OCI-LY7 (cell line): ENCODE measurements at places on chromosomes 13 and 19.

- no peak for DNase-seq
Measured at GRCh38 chr13:109652531-109652930, 133.9 kb downstream of the IRS2 start.

DNA sequence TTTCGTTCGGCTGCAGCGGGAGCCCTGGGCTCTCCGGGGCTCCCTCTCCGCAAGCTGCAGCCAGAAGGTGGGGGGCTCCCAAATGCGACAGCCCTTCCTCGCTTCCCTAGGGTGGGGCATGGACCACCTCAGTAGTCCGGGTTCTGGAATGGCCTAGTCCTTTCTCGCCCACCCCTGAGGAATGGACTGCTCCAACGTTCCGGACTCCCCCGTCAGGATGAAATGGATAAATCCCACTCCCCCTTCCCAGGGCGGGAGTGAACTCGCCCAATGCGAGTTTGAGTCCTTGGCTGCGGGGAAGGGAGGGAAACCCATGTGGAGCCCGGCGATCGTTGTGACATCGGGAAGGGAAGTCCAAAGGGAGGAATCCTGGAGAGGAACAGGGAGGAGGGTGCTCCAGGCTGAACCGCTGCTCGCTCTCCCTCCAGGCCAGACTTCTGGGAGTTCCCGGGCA, 5.5 kb downstream of the HRC start:
- DNase-seq = peak; percentile 86

DNA sequence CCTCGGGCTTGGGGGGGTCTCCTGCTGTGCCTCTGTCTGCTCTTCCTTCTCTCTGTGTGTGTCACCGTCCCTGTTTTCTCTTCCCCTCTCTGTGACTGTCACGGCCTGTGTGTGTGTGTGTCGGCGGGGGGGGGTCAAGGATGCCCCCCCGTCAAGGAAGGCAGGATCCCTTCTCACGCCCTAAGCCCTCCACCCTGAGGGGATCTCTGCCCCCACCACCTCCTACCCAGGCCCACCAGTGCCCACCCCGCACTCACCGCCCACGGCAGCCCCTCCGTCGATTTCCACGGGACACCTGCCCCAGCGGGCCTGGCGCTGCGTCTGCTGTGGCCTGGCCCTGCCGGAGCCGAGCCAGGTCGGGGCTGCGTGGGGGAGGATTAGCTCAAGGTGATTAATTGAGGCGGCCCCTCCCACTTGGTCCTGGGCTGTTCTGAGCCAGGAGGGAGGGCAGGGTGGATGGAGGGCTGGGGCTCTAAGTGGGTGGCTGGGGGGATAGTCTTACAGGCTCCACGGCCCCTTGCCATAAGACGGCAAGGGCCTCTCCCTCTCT, at the start of gene RAX2:
RAX2 (minus strand) TSS at position 323 of the 550 bp plus-strand sequence. CDS start 486 bp downstream, outside the sequence.
- DNase-seq = no peak

DNA sequence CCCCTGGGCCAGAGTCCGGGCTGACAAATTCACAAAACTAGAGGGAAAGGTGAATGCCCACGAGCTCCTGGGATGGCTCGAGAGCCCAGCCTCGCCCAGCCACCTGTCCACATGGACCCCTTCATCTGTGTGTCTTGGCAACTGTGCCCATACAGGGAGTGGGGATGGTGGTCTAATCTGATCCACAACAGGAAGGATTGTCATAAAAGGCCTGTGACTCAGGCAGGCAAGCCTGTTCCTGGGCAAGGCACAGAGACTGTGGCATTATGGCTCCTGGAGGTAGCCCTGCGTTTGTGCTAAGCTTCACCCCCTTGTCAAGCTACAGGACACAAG, 20.0 kb downstream of the CAPS start:
- DNase-seq = no peak

GRCh38 chr13:49985129-49985528, 11.7 kb upstream of the TRIM13 start:
- peak; percentile 43 for DNase-seq

DNA sequence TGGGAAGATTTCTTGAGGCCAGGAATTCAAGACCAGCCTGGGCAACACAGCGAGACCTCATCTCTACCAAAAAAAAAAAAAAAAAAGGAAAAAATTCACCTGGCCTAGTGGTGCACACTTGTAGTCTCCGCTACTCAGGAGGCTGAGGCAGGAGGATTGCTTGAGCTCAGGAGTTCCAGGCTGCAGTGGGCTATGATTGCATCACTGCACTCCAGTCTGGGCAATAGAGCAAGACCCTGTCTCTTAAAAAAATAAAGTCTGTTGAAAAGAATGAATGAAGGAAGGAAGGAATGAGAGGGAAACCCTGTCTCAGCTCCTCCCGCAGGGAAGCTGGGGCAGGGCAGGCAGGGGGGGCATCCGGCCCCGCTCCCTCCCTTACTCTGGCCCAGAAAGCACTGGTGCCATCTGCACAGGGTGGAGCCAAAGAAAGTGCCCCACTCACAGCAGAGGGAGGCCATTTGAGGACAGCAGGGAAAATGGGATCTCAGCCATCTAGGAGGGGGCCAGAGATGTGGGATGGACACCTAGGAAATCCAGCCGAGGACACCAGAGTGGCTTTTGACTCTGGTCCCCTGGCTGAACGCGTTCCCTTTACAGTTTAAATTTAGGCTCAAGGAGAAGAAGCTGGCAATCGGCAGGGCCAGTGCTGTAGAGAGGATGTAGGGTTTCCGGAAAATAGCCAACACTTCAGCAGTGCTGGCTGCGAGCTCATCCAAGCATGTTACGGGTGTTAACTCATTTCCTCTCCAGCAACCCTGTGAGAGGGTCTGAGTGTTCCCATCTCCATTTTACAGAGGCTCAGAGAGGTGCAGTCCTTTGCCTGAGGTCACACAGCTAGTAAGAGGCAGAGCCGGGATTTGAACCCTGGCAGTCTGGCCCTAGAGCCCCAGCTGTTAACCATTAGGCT, 3.6 kb upstream of the HPN start:
- DNase-seq = no peak

GRCh38 chr19:18464646-18465045, 26.7 kb upstream of the ISYNA1 start:
- DNase-seq = no peak

- DNase-seq = no peak
Measured at GRCh38 chr13:39501702-39502324, 101.2 kb downstream of the LHFPL6 start.

- DNase-seq = no peak
Measured at GRCh38 chr13:81106348-81106747, 765.4 kb upstream of the SPRY2 start.

DNA sequence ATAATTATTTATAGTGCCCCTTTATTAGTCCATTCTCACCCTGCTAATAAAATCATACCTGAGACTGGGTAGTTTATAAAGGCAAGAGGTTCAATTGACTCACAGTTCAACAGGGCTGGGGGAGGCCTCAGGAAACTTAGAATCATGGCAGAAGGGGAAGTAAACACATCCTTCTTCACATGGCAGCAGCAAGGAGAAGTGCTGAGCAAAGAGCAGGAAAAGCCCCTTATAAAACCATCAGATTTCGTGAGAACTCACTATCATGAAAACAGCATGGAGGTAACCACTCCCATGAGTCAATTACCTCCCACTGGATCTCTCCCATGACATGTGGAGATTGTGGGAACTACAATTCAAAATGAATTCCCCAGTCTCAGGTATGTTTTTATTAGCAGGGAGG, 89.9 kb upstream of the STARD13 start:
- DNase-seq = no peak

DNA sequence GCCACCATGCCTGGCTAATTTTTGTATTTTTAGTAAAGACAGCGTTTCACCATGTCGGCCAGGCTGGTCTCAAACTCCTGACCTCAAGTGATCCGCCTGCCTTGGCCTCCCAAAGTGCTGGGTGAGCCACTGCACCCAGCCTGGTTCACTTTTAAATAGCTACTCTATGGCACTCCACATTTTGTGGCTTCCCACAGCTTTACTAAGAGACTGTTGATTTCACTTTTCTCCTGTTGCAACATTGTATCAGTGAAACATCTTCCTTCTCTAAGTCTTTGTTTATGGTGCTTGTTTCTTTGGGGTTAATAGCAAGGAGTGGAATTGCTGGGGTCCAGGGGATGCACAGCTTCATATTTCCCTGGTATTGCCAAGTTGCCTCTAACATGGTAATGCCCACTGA, 12.3 kb downstream of the TMEM38A start:
- DNase-seq = no peak

GRCh38 chr13:112066624-112067004, 335 bp upstream of the SOX1 start:
- no peak for DNase-seq

DNA sequence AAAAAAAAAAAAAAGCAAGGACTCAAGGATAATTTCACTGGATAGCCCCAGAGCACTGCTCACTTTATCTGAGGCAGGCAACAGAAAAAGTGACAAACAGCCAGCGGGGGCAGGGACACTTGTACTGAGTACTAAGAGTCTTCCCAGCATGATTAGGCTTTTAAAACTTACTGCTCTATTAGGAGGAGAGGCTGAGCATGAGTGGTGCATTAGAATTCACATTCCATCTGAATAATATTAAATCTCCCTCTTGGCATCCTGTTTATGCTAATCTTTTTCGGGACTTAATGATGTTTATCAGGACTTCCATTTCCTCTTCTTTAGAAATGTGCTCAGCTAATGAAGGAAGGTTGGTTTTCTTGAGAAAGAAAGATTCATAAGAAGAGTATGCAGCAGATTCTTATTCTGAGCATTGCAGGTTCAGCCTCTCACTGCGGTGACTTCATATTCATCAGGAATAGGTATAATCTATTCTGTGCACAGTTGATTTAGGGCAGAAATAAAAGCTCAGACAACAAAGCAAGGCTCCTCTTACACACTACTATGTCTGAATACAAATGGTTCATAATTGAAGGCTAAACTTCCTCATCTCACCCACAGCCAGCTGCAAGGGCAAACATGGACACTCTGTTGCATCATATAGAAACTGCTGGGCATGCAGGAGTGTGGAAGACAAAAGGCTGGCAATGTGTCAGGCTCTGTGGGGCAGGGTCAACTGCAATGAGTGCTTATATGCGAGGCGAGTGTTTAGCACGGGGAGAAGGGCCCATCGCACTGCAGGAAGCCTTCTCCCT, 107.0 kb downstream of the KL start:
- no peak for DNase-seq

DNA sequence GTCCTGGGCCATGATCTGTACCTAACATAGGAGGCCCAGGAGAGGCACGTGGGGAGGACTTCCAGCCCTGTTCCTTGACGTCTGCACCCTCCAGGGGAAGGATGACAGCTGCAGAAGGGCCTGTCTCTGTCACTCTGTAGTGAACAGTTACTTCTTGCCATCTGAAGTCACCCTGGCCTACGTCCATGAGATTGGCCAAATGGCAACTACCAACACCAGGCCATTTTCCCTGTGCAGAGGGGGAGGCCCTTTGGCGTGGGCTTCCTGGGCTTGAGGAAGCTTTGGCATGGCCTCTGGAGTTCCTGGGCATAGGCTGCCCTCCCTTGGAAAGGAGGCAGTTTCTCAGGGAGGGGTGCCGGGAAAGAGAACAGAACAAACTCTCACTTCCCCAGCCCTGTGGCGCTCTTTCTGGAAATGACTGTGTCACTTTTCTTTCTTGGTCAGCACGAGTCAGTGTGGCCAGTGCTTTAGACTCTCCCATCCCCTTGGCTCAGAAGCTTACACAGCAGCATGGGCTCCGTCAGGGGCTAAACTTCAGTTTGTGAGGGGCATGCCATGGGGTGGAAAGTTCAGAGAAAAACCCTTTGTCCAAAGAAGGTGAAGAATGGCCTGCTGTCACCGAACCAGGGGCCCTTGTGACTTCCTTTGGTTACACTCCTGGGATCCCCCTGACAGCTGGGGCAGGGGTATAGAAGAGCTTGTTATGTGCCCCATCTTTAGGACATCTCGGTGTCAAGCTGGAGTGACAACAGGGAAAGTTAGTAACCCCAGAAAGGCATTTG, 5.3 kb downstream of the CARM1 start:
- no peak for DNase-seq

DNA sequence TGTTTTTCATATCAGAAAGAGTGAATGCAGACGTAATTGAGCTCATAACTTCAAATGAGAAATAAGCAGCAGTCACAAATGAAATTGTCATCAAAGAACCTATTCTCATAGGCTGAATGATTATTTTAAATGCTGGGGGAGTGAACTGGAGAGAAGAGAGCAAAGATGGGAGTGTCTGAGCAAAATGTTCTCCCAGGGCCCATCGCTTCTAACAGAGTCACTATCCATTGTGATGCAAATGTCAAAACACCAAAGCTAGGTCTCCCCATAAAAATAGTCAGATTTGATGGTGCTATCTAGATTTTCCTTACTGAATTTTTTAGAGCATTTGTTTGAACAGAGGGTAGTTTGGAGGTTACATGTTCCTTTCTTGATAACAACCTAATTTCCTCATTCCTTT, 278.7 kb downstream of the PCDH9 start:
- DNase-seq = no peak

DNA sequence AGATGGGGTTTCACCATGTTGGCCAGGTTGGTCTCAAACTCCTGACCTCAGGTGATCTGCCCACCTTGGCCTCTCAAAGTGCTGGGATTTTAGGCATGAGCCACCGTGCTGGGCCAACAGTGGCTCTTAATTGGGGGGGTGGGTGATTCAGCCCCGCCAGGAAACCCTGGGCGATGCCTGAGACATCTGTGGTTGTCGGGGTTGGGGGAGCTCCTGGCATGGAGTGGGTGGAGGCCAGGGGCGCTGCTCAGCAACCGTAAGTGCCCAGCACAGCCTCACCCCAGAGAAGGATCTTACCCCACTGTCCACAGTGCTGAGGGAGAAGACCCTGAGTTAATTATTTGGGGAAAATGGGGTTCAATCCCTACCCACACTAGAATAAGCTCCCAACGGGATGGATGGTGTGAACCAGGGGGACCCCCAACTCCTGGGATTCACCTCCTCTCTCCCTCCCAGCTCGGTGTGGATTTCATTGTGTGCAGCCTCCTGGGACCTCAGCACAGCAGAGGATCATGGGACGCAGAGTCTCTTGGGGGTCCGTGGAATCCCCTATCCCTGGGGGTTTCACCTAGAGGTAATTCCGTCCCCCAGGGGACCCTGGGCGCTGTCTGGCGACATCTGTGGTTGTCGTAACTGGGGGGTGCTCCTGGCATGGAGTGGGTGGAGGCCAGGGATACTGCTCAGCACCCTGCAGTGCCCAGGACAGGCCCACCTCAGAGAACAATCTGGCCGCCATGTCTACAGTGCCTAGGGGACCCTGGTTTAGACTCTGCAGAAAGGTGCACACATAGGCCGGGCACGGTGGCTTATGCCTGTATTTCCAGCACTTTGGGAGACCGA, 68.9 kb downstream of the GADD45B start:
- DNase-seq = no peak

DNA sequence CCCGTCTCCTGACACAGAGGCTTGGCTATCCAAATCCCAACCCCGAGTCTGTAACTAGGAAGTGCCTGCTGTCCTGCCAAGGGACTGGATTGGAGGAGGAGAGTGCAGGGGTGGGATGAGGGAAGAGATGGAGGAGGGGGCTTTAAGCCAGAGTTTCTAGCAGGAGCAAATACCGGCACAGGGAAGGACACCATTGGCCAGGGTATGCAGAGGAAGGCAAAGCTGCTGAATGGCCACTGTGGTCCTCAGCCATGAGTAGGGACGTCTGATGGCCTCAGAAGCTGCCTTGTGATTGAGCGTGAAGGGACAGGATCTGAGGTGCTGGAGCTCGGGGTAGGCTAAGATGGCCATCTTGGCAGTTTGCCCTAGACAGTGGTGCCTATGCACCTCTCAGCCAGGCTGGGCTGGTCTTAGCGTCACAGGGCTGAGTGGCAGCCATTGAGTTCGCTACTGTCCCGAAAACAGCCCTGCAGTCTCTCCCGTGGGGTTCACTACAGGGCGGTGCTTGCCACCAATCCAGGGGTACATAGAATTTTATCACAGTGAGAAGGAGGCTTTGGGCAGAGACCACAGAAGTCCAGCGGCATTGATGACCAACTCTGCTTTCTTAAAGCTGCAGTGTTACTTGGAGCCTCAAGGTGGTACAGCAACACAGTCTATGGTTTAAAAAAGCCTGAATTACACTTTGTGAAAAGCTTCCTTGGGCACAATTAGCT, 61.8 kb downstream of the AKAP11 start:
- DNase-seq = peak; percentile 33
